CD4-positive, alpha-beta T cell treated with Interleukin-2 at 100 ng/mL for 4 hours (primary cell): ENCODE measurements at places on chromosomes 12 and 14.

DNA sequence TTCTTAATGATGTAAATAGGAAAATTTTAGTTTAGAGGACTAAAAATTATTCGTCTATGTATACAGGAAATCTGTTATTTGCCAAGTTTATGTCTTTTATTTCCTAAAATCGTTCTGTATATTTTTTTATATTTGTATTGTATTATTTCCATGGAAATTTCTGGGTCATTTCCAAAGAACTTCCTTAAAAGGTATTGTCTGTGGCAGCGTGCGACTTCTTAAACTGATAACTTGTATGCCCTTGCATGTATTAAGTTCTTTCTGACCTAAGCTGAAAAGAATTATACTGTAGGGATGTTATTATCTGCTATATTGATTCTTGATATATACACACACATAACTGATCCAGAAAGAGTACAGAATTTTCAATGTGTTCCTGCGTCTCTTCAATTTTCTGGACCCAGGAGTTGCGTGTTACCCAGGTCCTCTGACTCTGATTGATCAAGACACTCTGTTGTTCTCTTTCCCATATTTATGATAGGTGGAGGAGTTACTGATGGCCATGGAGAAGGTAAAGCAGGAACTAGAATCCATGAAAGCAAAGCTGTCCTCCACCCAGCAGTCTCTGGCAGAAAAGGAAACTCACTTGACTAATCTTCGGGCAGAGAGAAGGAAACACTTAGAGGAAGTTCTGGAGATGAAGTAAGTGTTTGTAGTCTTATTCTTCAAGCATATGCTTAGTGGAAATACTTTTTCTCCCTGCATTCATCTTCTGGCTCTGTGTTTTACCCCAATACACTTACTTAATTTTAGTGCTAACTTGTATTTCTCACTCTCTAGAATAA, 298.5 kb downstream of the ERC1 start:
- DNase-seq, result no peak

DNA sequence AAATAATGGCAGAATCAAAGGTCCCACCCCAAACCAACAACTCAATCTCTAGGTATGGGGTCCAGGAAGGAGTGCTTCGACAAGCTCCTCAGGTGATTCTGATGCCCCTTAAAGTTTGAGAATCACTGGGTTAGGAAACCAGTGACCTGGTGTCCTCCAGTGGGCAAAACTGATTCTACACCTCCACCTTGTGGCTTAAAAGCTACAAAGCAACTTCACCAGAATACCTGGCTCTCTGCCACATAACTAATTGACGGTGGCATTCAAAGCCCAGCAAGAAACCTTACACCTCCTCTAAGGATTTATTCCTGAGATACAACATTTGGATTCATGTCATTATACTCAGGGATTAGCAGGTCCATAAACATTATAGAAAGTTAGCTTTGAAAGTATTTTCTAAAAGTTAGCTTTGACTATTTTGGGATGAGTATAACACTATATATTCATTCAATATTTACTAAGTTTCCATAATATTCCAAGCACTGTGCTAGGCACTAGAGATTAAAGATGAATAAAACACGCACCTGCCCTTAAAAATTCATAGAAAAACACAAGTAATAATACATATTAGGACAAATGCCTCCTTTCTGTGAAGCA, 45.4 kb downstream of the DCAF5 start:
- peak; percentile 47 for DNase-seq

DNA sequence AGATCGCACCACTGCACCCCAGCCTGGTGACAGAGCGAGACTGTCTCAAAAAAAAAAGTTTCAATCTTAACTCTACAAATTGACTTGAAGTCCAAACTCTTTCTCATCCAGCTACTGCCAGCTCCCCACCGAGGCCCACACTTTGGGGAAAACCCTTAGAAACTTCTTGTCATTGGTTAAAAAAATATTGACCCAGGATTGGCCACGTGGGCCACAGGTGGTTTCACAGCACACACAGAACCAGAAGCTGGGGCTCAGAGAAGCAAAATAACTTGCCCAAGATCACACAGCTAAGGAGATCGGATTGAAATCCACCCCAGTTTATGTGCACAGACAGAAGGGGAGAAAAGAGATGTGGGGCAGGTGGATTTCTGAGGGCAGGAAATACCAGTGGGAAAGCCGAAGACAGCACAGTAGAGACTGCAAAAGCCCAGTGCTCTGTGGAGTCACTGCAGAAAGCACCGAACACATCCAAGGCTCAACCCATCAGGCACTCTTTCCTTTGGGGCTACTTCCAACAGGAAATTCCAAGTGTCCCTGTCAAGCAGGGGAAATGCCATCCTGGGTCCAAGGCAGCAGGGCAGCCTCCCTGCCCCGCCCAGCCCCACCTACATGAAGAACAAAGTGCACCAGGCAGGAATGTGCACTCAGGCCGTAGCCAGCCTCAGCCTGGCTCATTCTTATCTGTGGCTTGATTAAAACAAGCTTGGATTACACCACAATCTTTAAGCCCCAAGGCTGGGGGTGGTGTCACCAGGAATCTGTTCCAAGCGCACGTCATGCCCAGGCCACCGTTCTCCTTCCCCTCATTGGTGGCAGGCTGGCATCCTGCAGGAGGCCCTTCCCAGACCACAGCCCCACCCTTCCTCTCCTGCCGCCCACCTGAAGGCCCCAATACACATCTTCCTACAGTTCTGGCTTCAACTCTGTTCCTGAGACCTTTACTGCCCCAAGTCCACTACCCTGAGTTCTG, 72.5 kb downstream of the ITPK1 start:
- DNase-seq, result no peak

DNA sequence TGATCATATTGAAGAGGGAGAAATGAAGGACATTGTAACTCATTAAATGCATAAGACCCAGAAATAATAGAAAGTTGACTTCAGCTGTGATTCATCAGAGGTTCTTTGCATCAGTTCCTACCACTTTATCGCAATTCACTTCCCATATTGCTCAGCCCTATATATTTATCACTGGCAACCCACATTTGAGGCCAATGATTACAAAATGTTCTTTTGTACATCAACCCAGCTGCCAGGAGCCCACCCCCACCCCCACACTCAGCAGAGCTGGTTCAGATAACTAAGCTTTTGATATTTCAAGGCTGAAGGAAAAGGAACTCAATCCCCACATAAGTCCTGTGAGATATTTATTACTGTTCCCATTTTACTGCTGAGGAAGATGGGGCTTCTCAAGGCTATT, 51.2 kb upstream of the TMPO start:
- DNase-seq, result no peak

- no peak for DNase-seq
These were observed at the start of gene TMEM121 for GRCh38 chr14:105525861-105526775. TSS of gene TMEM121 (plus strand) at chr14:105526583. CDS start at chr14:105528835, 2,252 bp downstream.

DNA sequence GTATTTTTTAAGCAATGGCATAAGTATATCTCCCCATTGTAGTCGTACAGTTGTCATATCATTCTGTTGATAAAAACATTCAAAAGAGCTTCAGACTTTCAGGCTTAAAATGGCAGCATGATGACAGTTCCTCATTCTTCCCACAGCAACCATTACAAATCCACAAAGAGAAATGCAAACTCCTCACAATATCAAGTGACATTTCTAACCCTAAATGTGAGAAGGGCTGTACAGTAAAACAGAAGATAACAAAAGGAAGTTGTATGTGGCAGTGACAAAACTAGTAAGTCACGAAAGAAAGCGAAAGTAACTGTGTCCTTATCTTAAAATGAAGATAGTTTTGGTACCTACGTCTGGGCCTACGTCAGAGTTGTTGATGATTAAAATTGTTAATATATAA, 46.7 kb downstream of the GXYLT1 start:
- DNase-seq, result peak; percentile 60

GRCh38 chr12:127455347-127456265, 811.4 kb upstream of the TMEM132C start:
- no peak for DNase-seq

DNA sequence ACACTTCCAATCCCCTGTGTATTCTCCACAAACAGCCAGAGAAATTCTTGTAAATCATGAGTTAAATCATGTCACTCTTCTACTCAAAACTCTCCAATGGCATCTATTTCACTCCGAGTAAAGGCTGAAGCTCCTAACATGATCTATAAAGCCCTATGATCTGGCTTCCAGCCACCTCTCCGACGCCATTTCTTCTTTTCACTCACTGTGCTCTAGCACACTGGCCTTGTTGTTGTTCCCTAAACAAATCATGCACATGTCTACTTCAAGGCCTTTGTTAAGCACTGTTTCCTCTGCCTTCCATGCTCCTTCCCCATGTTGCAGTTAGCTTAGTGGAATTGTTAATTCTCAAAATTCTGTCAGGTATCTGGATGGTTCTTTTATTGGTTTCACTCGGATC, 30.1 kb upstream of the MTERF2 start:
- no peak for DNase-seq

DNA sequence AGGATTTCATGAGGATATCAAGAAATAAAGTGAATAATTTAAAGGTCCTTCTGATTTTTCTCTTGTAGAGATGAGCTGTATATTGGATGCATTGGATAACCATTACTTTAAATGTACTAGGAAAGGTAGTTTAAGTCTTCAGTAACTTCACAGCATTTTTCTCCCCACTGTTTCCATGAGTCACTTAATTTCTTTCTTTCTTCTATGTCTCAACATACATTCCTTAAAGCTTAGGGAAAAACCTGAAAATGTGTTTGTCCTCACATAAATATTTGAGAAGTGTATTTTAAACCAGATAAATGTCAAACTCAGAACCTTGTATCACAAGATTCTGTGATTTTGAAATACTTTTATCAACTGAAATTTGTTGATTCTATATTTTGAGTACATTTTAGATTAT, 1970.2 kb upstream of the FLRT2 start:
- DNase-seq, result no peak

GRCh38 chr14:53964249-53964648, 7.6 kb upstream of the BMP4 start:
- DNase-seq, result no peak

DNA sequence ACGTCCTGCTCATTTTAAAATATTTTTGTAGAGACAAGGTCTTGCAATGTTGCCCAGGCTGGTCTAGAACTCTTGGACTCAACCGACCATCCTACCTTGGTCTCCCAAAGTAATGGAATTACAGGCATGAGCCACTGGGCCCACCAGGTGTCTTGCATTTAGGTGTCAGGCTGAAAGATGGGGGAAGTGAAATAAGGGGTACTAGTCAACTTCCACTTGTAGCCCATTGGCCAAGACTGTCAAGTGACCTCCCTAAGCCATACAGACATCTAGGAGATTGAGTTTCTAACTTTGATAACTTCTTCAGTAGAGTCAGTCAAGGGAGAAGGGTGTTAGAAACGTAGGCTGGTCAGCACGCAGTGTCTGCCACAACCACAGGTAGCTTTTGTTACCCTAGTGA, 32.0 kb downstream of the ARF6 start:
- no peak for DNase-seq

DNA sequence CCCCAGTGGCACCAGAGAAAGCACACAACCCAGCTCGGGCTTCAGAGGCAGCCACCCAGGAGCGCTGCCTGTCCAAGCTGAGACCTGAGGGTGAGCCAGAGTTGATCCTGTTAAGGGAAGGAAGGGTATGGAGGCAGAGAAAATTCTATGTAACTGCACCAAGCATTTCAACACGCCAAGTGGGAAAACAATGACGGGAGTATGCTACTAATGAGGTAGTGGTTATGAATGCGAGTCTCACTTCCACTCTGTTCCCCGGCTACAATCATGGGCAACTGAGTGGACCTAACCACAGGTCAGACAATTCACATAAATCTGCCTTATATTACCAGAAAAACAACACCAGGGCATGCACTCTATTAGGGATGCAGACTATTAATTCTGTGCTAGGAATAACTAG, 9.9 kb downstream of the ATG14 start:
- no peak for DNase-seq
